ENCODE measurements at places on chromosomes 2 and 18.
A peak's percentile ranks its signal among the peaks of the same experiment; 100 is the strongest.

- DNase-seq = no peak
These were observed 696 bp downstream of the EMX1 start for GRCh38 chr2:72917877-72918553.

GRCh38 chr2:10255189-10256030 is 47.3 kb upstream of the HPCAL1 start:
- no peak for DNase-seq

- DNase-seq = no peak
These were observed 439.5 kb downstream of the MEIS1 start for GRCh38 chr2:66874411-66874810.

DNA sequence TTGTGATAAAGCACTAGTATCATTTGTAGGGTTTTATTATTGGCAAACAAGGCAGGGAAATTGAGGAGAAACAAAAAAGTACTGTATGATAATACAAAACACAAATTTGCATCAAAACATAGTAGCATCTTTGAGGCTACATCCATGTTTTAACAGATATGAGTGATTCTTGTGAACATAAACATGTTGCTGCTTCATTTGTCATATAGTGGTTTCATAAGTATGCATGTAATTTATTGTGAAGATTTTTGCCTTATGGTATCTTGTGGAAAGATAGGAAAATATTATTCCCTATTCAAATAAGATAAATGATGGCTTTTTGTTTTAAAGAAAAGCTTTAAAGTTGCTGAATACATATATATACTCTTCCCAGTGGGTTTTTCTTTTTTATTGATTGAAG is 60.3 kb downstream of the VRK2 start:
- DNase-seq = no peak

GRCh38 chr18:39487932-39488331 is 1922.3 kb upstream of the CELF4 start:
- DNase-seq = no peak

DNA sequence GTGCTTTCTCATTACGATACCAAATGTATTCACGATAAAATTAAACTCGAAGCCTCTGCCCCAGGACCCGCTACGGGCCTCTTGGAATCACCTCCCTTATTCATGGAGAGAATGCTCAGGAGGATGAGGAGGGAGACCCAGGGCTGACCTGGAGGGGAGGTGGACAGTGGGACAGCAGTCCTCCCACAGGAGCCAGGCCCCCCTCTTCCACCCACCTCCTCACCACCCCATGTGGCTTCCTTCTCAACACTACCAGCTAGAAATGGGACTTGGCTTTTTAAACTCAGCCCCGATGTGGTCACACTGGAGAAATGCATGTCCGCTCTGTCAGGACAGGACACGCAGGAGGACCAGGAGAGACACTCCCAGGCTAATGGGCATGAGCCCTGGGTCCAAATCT is 147.9 kb upstream of the ID2 start:
- no peak for DNase-seq

DNA sequence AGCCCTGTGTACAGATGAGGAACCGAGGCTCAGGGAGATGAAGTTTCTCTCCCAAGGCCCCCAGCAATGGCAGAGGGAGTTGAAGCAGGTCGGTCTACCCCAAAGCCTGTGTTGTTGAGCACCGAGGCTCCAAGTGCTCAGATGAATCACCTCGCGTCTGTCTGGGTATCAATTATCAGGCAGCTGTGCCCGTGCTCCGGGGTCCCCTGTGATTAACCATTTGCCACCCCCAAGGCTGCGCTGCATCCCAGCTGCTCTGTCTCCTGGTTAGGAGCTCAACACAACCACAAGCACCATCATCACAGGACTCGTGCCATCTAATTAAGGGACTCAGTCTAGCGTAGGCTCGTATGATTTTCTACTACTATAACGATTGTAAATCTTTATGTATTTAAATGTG is 27.1 kb downstream of the LIPG start:
- no peak for DNase-seq

- DNase-seq = peak; percentile 31
These were observed 39.3 kb downstream of the RTN4 start for GRCh38 chr2:55010915-55011314.

DNA sequence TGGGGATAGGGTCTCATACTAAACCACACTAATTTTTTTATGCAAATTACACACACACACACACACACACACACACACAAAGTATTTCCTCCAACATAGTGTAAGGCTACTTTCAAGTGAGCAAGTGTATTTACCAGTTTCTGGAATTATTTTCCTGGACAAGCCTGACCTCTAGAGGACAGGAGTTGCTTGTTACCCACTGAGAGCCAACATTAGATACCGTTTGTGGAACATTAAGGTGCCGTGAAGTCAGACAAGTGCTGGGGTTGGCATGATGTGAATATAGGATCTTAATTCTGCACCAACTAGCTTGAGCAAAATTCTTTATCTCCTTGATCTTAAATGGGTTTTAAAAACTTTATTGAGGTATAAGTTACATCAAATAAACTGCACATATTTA is 39.3 kb upstream of the SERPINB2 start:
- peak; percentile 70 for DNase-seq

- DNase-seq = no peak
These were observed 9.2 kb upstream of the CDKL4 start for GRCh38 chr2:39252888-39253518.

DNA sequence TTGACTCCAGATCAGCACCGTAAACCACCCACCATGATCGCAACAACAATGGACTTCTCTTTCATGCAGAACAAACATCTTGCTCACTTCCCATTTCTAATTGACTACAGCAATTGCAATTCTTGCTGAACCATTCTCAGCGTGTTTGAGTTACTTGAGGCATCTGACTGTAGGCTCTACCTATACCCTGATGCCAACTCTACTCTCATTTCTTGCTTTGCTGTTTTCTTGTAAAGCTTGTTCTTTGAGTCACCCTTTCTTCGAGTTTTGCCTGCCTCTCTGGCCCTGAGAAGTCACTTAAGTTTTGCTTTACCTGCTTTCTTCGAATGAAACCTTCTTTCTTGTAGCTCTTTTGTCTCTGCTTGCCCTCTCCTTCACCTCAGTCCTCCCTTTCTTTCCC is 160.5 kb upstream of the RND3 start:
- peak; percentile 7 for DNase-seq

Data from inflammatory macrophage treated with lipopolysaccharide for 1 hour (primary cell).